ENCODE measurements at places on chromosomes 1 and 21.

- no peak for DNase-seq
Measured at GRCh38 chr1:78726686-78727085, 77.1 kb downstream of the IFI44 start.

GRCh38 chr1:215605011-215605621 is 38.0 kb downstream of the KCTD3 start:
- no peak for DNase-seq

GRCh38 chr1:24255226-24255625 is 63.9 kb upstream of the GRHL3 start:
- DNase-seq = no peak

DNA sequence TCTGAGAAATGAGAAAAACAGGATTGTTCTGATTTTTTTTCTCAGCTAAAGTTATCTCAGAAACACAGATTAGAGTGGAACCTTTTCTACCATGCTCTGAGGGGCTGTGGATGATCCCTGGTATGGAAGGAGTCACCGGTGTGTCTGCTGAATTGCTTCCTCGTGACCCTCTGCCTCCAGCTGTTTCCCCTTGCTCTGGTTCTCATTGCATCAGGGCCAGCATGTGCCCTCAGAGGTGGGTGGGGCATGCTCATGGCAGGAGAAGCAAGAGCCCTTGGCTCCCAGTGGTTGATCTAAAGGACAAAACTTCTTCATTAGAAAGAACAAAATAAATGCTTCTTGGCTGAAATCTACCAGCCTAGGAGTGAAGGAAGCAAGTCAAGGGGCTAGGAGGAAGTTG is 183.2 kb upstream of the HMCN1 start:
- no peak for DNase-seq

DNA sequence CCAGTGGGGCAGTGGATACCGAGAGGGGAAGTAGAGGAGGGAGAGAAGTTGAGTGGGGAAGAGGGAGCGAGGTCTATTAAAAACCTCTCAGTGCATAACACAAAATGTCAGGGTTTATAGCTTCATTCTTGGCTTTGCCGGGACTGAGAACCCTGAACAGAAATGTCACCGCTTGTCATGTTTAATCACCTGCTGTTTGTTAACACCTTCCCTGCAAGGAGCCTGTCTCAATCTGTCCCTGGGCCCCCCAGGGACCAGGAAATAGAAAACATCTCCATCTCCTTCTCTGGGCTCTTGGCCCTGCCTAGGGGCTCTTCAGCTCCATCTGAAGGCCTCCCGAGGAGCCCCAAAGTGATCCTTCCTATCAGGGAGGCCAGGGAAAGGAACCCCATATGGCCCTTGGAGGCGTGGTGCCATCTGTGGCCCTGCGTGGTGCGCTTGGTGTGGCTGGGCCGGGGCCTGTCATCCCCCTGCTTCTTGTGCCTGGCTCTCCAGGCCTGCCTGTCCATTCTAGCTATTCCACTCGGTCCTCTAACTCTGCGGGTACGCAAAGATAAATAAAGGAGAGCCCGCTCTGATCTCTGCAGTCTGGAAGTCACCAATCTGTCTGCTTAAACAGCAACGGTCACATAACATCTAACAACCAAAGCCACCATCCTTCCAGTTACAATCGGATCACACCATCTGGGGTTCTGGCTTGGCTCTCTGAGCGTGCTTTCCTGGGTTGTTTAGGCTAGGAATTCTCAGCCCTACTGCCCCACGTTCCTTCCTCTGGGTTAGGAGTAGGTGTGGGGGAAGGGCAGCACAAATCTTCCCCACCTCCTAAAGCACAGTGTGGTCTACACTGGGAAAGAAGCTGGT is 113.8 kb downstream of the CASZ1 start:
- DNase-seq = no peak

- no peak for DNase-seq
Measured at GRCh38 chr1:234770924-234771540, 161.1 kb upstream of the IRF2BP2 start.

GRCh38 chr1:92803140-92803887 is 18.4 kb upstream of the EVI5 start:
- no peak for DNase-seq

GRCh38 chr1:115307661-115308060 is 30.4 kb downstream of the NGF start:
- DNase-seq = no peak

DNA sequence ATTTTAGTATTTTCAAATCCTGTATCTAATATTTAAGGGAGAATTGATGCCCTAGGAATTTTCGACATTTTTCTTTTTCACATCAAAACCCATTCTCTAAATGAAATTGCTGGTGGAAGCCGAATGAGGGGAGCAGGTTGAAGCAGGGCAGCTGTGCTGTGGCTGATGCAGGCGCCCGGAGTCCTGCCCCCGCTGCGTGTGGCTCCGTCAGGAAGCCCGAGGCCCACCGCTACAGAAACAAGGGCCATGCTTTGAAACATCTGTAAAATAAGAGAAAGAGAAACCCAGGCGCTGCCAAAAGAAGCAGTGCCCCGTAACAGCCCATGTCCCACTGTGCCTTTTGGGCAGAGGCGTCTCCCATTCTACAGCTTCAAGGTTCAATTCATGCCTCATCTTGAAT is 41.1 kb downstream of the TENT5C start:
- peak; percentile 2 for DNase-seq

DNA sequence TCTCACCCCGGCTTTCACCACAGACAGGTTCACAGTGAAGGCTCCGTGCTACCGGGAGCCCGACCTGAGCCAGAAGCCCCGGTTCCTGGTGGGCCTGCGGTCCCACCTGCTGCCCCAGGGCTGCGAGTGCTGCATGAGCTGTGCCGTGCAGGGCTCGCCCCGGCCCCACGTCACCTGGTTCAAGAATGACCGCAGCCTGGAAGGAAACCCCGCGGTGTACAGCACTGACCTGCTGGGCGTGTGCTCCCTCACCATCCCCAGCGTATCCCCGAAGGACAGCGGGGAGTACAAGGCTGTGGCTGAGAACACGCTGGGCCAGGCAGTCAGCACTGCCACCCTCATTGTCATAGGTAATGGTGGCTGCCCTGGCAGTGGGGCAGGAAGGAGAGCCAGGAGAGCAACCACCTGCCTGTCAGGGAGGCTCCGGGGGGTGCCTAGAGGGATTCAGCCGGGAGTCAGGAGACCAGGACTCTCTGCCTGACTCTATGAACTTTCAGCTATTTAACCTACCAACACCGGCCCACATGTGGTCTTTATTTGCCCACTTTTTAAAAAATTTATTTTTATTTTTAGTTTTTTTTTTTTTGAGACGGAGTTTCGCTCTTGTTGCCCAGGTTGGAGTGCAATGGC is 36.4 kb downstream of the IGFN1 start:
- no peak for DNase-seq

DNA sequence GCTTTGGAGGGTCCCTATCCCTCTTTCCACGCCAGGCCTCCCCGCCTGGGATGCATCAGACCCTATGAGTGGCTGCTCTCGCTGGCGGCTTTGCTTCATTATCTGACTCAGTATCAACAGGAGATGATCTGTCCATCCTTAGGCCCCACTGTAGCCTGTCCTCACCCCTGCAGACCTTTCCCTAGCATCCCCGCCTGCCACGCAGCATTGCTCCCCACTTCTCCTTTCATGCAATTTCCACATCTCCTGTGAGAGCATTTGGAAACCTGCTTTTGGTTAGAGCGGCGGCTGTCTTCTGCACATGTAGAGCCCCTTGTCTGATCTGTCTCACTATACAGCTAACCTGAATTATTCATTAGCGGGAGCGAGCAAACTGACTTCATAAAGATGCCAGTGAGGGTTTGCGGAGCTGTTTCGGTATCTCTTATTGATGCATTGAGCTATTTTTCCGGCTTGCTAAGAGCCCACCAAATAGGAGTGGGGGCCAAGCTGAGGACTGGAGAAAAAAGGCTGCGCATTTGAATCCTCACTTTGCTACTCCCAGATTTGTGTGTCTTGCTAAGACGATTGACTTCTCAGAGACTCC is 40.0 kb upstream of the ATP2B4 start:
- no peak for DNase-seq

DNA sequence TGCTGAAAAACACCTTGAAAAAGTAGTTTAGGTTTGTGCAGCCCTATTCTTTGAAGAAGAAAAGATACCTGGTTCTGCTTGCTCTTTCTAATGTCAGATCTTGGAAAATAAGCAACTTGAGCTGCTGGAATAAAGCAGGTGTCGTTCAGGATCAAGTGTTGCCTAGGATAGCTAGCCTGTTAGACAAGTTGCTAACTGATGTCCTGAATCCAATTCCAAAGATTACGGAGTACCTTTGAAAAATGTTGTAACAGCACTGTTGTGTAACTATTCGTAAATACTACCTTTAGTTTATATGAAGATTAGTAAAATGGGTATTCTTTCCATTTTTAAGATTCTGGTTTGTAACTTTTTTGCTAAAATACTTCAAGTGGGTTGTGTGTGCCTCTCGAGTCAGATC is 151.5 kb downstream of the CLEC20A start:
- no peak for DNase-seq

GRCh38 chr1:87151500-87152421 is 176.9 kb upstream of the LMO4 start:
- DNase-seq = peak; percentile 27

DNA sequence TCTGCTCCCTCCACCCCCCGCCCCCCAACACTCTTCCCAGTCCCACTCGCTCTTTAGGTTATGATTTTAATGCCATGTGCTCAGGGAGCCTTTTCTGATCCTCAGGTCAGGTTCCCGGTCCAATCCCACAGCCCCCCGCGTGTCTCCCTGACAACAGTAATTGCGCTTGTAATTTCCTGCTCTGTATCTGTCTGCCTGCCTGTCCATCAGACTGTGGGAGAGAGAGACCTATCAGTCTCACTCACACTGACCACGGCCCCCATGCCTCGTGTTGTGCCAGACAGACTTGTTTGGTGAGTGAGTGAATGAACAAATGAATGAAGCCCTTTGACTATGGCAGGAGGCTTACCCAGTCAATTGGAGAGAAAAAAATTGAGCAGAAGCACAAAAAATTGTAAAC is 50.8 kb upstream of the ECE1 start:
- DNase-seq = no peak

- DNase-seq = no peak
Measured at GRCh38 chr1:116257341-116257767, 115.7 kb upstream of the ATP1A1 start.

- no peak for DNase-seq
Measured at GRCh38 chr21:39386899-39387298, 38.0 kb upstream of the HMGN1 start.

GRCh38 chr1:99645203-99645602 is 710 bp upstream of the PALMD start:
- DNase-seq = no peak

- DNase-seq = no peak
Measured at GRCh38 chr1:150609732-150610131, 19.7 kb downstream of the ENSA start.

DNA sequence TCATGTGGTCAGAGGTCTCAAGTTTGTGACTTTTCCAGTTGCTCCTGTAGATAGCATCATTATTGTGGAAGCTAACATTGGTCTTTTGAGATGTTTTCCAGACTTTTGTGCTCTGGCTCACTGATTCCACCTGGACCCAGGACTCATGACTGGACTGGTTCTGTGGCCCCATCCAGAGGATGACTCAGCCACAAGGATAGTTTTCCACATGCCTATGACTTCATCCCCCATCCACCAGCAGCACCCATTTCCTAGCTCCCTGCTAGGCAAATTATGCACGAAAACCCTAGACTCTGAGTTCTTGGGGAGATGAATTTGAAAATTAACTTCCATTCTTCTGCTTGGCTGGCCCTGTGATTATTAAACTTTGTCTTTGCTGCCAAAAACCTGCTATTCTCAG is 949.3 kb downstream of the MRPL39 start:
- DNase-seq = no peak

DNA sequence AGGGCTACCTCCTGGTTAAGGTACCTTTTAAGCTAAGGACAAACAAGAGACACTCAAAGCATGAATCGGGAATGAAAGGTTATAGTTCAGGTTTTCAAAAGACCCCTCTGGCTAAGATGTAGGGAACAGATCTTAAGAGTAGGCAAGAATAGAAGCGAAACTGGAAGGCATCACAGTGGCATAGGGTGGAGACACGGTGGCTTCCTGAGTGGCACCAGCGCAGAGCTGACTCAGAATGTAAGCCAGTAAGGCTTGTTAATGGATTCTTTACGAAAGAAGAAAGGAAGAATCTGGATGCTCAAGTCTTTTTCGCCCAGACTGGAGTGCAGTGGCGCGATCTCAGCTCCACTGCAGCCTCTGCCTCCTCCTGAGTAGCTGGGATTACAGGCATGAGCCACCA is 21.2 kb downstream of the PADI6 start:
- DNase-seq = no peak

DNA sequence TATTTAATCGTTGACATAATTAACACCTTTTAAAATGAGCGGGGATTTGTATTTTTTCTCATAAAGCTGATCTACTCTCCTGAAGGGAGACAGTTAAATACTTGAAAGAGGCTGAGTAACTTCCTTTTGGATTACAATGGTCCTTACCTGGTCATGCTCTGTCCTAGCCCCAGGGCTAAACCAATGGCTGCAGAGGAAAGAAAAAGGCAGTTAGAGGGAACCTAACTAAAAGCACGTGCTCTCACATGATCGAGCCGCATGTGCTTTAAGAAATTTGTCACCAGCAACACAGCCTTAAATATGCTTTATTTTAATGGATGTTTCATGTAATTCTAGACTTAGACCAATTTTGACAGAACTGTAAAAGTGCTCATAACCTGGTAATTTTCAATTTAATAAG is 132.7 kb downstream of the GPATCH2 start:
- no peak for DNase-seq

DNA sequence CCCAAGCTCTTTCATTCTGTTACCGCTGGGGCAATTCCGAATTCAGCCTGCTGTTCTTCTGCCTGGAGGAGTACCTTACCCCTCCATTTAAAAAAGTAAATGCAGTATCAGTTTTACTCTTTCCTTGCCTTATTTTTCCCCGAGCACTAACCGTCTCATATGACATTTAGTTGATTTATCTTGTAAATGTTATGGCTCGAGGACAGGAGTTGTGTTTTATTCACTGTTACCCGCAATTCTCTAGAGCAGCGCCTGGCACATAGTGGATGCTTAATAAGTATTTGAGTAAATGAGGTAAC is 425 bp upstream of the TADA1 start:
- DNase-seq = no peak
